Fibroblast of skin of back (primary cell): ENCODE measurements at places on chromosomes 5 and 9.

GRCh38 chr5:65483546-65484346 is 2.0 kb upstream of the ADAMTS6 start:
- DNase-seq, result peak; percentile 76

- DNase-seq, result no peak
Measured at GRCh38 chr5:137800700-137801411, 46.7 kb upstream of the HNRNPA0 start.

GRCh38 chr9:114050226-114050568 is 27.9 kb downstream of the AMBP start:
- no peak for DNase-seq

DNA sequence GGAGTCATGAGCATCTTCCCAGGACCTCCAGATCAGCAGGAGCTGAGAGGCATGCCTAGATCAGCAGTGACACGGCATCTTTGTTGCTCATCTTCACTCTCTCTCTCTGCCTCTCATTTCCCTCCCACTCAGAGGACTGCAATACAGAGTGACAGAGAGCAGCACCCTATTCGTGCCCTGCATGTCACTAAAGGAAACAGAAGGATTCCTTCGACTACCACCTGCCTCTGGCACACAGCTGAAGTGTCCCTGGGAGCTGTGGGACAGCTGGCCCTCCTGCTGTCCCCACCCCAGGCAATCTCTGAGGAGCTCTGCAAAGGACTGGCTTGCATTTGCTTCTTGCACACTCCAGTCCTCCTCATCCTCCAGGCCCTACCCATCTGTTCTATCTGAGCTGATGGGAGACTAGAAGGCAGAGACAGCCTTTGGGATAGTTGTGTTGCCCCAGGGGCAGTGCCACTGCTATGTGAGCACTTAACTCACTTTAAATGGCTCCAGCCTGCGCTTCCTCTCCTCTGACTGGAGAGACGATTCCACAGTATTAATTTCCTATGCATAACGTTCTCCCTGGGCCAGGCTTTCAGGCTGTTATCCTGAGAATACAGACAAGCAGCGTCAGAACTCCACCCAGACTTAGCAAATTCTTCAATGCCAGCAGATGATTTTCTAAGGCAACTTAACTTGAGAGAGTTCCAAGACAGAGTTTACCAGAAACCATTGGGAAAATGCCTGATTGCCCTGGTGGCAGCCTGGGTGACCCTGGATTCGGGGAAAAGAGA is 167.6 kb upstream of the MAP1B start:
- peak; percentile 10 for DNase-seq

- no peak for DNase-seq
Measured at GRCh38 chr9:72909428-72909827, 43.4 kb downstream of the ALDH1A1 start.

DNA sequence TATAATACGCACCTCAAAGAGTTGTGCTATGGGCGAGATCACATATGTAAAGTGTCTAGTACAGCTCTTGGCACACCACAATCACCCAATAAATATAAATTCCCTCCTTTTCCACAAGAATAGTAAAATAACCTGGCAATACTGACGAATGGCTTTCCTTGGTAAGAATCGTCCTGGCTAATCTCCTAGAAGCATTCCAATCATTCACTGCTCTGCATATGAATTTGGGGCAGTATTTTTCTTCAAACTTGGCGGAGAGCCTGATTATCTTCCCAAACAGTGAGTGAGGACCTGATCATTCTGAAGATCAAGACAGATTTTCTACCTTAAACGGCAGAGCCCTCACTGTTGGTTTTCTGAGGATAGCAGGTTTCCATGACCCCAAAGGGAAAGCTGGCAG is 96.0 kb downstream of the TMEM215 start:
- no peak for DNase-seq
